Ureter (tissue), 1 donor: ENCODE measurements at places on chromosomes 2 and 18. TPM values are rescaled to one million over a fixed set of nuclear protein-coding genes. Genes with fewer than 3 reads are reported as not detected.

DNA sequence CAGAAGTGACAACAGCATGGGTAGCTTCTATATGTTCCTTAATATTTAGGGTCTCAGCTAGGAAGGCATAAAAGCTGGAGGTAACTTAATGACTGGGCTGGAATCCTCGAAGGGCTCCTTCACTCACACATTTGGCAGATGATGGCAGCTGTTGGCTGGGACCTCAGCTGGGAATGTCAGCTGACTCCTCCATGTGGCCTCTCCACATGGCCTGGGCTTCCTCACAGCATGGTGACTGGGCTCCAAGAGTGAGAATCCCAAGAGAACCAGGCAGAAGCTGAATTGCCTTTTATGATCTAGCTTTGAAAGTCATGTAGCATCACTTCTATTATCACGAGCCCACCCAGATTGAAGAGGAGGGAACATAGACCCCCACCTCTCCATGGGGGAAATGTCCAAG is 54.9 kb downstream of the TET3 start:
- DNase-seq = no peak

- peak; percentile 57 for DNase-seq
Observed at GRCh38 chr2:10091182-10091888, 11.1 kb upstream of the CYS1 start.

- no peak for DNase-seq
Observed at GRCh38 chr2:181483876-181484275, 26.7 kb downstream of the ITGA4 start.

DNA sequence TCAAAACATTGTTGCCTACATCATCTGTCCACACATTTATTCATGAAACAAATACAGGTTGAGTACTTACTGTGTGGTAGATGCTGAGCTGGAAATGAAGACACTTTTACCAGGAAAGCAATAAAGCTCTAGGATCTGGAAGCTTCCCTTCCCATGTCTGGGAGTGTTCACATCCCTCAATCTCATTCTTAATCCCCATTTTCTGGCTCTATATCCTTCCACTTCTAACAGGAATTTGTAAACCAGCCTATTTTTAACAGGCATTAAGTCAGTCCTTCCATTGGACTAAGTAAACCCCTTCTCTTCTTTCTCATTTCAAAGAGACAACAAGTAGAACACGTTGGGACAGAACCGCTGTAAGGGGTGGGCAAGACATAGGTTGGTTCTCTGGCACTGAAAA is 589.5 kb downstream of the ARHGAP15 start:
- DNase-seq = no peak

The SERPINB13 gene
- total RNA-seq = not detected

The TBC1D8 gene
- 69.1 TPM for total RNA-seq

The RTP5 gene
- total RNA-seq = 0.21 TPM
